NCI-H774 (cell line): ENCODE measurements at places on chromosomes 3 and 15.

DNA sequence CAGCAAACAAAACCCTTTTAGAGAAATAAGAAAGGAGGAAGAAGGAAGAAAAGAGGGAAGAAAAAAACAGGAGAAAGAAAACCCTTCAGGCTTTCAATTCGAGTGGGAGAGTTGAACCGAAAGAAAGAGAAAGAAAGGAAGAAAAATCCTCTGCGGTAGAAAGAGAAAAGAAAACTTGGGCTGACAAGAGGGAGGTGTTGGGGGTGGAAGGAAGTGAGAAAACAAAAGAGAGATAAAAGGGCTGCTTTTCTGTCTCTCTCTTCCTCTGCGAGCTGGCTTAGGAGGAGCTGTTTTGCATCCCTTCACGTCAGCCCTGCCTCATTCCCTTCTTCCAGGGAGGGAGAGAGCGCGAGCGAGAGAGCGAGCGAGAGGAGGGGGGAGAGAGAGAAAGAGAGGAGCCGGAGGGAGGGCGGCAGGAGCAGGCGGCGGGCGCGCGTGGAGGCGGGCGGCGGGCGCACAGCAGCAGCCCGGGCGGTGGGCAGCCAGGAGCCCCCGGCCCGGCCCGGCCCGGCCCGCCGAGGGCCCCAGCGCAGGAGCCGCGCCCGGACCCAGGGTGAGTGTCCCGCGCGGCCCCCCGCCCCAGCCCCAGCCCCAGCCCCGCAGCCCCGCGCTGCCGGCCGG lies at the start of gene ZNF710:
Gene ZNF710 (plus strand): TSS at position 263 of the 621 bp plus-strand sequence. CDS start 65,814 bp downstream, outside the sequence.
- DNase-seq: peak; percentile 18

- no peak for DNase-seq
Measured at GRCh38 chr15:90083954-90084607, 18.2 kb downstream of the IDH2 start.

DNA sequence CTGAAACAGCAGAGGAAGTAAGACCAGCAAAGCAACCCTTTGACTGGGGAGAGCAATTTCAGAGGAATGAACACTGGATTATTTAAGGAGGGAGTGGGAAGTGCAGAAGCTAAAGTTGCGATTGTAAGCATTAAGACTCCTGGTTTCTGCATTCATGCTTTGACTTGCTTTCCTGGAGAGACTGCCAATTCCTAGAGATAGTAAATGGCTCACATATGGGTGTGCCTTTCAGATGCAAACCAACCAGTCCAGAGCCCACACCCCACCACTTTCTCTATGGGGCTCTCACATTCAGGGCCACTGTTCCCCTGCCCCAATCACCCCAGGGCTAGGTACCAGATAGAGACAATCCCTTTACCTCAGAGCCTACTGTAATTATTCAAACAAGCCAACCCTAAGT lies 200.9 kb upstream of the EIF1B start:
- no peak for DNase-seq

- no peak for DNase-seq
Measured at GRCh38 chr3:42101048-42101447, 9.9 kb downstream of the TRAK1 start.

- no peak for DNase-seq
Measured at GRCh38 chr3:184733971-184734608, 22.2 kb upstream of the MAGEF1 start.

DNA sequence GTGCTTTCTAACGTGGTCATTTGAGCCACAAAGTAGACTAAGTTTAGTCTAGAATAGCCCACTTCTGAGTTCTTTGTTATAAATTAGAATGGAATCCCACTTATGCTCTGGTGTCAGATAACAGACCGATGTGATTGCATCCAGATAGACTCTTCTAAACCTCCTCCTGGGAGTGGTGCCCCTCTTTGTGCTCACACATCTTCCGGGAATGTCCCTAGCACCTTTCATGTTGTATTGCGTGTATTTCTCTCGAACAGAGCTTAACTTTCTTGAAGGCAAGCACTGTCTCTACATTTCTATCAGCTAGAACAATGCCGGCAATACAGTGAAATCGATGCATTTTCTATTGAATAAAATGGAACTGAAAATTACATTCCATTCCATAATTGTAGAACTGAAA lies 23.0 kb downstream of the CP start:
- no peak for DNase-seq

GRCh38 chr15:26106556-26106955 lies 243.4 kb upstream of the ATP10A start:
- DNase-seq: no peak

GRCh38 chr3:152434142-152434541 lies 165.4 kb downstream of the MBNL1 start:
- no peak for DNase-seq

- no peak for DNase-seq
Measured at GRCh38 chr15:68343579-68344225, 66.2 kb downstream of the FEM1B start.

- DNase-seq: no peak
Measured at GRCh38 chr15:32707436-32707835, 10.4 kb upstream of the GREM1 start.

GRCh38 chr15:45719490-45719889 lies 84.7 kb downstream of the SQOR start:
- DNase-seq: no peak

DNA sequence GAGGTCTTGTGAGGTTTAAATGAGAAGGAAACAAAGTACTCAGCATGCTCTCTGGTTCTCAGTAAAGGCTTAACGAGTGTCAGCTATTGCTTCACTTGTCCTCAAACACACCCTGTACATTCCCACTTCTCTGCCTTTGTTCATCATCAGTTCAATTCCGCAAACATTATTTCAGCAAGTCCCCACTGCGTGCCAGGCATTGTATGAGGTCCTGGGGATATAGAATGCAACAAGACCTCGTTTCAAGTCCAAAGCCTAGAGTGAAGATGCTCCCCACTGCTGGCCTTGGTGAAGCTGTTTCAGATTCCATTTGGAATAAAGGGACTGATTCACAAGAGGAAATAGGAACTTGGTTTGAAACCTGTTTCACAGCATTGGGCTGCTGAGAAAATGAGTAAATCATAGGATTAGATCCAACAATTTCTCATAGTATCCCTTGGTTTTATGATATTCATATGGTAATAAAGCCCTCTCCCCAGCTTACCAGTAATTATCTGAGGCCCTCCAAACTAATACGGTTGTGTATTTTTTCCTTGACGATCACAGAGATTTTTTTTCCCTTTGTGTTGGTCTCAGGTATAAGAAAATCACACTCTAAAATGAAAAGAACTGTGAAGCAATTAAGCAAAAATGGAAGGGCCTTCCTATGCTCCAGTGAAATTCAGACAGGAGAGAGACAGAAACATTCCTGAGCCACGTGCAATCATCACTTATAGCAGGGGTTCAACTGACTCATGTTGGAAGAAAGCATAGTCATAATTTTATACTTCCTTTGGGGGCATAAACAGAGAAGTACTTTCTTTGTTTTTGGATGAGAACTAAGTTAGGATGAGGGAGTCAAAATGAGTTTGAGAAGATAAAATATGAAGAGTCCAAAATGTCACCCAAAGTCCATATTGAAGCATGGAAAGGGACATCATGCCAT lies 258.6 kb downstream of the RORA start:
- no peak for DNase-seq

DNA sequence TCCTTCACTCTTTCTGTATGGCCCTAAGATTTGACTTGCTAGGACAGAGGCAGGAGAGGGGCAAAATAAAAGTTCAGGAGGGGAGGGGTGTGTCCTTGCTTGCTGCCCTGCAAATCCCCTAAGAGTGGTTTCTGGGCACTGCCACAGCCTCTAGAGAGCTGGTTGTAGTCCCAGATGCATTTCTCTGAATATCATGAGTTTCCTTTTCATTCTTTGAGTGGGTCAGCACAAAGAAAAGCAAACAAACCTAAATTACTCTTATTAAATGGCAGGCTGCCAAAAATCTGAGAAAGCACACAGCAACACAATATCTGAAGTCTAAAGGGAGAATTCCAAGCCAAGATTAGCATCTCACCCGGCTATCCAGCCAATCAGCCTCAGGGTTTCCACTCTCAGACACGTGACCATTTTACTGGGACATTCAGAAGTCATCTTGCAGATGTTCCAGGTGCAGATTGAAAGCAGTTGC lies 919.3 kb downstream of the TUSC7 start:
- peak; percentile 63 for DNase-seq

- no peak for DNase-seq
Measured at GRCh38 chr15:74511583-74511982, 29.4 kb upstream of the ARID3B start.

DNA sequence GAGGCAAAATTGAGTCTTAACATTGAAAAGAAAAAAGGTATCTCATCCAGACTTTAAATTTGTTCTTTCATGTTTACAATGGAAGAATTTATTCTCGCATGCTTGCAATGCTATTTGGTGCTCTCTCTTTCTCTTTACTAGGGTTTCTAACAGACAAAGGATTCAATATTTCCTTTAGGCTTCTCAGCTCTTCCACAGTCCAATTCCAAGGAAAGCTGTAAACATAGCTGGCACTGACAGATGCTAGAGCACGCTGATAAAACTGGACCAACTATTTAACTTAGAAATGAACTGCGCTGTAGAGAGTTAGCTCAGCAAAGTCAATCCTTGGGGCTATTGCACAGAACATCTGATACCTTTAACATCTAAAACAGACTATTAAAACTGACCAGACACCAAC lies 81.3 kb downstream of the PDZRN3 start:
- no peak for DNase-seq

DNA sequence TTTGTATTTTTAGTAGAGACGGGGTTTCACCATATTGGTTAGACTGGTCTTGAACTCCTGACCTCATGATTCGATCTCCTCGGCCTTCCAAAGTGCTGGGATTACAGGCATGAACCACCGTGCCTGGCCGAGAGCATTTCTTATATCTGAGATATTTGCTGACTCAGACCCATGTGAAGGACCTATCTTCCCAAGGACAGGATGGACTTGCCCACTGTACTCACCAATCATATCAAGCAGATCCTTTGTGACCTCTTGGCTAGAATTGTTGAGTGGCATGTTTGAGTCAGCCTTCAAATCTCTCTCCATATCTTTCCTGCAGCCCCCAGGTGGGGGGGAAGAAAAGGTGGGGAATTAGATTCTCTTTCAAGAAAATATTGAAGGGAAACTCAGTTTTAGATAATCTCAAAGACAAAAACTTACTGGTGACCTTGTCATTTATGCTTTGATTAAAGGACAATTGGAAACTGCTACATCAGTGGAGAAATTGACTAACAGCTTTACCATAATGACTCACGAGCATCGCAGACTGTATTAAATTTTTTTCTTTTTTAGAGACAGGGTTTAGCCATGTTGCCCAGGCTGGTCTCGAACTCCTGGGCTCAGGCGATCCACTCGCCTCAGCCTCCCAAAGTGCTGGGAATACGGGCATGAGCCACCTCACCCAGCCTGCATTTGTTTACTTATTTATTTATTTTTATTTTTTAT lies 3.1 kb downstream of the C3orf62 start:
- DNase-seq: no peak

GRCh38 chr3:154716170-154716569 lies 286.2 kb upstream of the GPR149 start:
- DNase-seq: no peak

DNA sequence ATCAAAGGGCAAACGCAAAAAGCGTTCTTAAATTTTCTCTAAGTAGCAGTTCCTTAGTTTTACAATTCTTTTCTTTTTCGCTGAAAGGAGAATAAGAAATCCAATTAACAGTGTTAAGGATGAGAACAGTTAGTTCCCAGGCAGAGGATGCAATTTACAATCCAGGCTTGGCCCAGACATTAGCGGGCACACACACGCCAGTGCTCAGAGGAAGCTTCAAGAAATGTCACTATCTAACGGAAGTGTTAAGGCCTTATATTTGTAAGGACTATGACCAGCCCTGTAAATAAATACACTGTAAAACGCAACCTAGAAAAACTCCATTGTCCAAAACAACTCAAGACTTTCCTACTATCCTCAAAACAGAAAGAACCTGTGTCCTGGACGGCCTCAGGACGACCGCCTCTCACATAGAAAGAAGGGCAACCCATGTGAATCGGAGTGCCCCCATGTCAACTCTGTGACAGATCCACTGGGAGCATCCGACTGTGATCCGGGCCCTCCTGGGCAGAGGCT lies 1.3 kb downstream of the ACAP2 start:
- peak; percentile 19 for DNase-seq

- DNase-seq: no peak
Measured at GRCh38 chr3:138620431-138620830, 11.9 kb downstream of the FAIM start.

DNA sequence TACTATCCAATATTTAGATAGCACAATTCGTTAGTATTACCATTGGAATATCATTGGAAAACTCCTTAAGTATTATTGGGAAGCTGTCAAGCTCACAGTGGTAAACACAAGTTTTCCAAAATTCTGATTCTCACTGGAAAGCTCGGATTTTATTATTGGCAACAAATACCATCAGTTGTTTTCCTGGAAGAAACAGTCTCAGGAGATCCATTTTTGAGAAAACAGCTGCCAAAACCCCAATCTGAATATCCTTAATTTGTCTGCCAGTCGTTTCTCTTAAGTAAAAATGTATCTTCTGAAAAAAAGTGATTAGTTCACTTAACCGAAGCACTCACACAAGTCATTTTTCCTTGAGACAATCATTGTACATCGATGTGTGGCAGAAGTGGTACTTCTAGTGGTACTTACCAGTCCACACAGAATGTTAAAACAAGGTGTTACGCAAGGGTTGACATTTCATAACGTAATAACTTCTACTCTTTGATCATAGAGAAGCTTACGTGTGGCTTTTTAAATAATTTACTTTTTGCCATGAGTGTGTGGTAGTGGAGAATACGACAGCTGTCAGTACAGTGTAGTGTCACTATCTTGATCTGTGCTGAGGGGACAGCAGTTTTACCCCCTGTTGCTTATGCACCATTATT lies 74.9 kb downstream of the FAM43A start:
- DNase-seq: no peak
